Left ventricle myocardium superior (tissue), 1 donor: ENCODE measurements at places on chromosomes 5 and 9. TPM values are rescaled to one million over a fixed set of nuclear protein-coding genes. Genes with fewer than 3 reads are reported as not detected.

Gene CCL27
- not detected for total RNA-seq

Gene OGN
- 8.1 TPM for total RNA-seq

Gene FOXD1
- not detected for total RNA-seq

Gene PCAT7
- total RNA-seq = not detected
